ENCODE measurements at places on chromosomes 7 and 10.

DNA sequence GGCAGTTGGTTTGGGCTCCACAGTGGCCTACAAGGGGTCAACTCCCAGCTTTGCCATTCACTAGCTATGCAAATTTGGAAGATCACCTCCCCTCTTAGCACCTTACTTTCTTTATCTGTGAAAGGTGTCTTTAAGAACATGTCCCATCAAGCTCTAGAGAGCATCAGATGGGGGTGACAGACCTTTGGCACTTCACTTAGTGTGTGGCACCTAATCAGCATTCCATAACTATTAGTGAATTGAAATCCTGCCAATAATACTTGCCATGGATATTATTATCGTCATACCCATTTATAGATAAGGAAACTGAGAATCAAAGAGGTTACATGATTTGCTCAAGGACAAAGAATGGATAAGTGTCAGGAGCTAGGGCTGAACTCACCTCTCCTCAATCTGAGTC is 51.9 kb downstream of the PLPP4 start:
- DNase-seq, result no peak

DNA sequence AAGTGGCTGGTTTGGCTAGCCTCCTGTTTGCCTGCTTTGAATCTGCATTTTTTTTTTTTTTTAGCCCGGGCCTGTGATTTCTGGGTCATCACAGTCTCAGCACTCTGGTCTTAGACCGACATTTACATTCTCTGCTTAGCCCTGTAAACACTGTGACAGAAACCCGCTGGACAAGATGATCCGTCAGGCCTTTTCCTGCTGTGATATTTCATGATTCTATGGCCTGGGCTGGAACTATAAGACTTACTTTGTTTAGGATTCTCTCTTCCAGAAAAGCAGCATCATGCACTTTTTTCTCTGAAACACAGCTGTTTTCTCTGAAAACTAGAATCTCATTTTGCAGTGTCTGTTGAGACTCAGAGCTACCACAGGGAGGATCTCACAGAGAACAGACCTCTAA is 705.5 kb downstream of the GRID1 start:
- DNase-seq, result no peak

DNA sequence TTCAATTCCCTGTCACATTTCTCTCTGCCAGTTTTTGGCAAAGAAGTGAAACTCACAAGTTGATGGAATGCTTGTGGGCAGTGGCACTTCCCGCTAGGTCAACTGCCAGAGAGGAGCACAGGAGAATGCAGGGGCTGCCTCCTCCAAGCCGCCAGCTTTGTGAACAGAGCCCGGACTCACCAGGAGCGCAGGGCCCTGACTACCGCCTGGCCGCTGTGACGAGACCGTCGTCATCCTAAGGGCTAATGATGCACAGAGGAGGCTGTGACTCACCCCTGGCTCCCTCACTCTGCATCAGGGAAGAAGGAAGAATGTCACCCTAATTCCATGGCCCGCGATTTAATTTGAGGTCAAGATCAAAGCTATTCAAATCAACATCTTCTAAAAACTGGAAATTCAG is 123.9 kb downstream of the TAX1BP1 start:
- DNase-seq, result no peak

DNA sequence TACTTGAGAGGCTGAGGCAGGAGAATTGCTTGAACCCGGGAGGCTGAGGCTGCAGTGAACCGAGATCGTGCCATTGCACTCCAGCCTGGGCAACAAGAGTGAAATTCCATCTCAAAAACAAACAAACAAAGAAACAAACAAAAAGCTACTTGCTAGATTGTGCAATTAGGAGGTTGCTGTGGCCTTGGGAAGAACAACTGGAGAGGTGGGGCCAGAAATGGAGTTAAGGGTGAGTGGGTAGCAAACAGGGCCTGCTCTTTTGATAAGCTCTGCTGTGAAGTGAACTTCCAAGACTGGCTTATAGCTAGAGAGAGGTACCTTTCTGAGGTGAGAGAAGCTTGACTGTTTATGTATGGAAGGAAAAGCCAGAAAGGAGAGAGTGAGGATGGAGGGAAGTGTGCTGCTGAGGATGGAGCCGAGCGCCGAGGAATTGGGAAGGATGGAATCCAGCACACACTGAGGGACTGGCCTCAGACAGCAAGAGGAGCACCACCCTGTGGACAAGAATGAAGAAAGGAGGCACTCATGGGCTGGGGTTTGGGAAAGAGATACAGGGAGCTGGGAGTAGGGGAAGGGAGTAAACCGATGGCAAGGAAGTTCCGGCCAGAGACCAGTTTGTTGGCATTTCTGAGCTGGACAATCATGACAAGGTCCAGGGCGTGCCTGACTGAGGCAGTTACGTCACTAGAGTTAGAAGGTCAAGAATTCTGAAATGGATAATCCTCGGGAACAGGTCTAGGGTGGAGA is 7.0 kb upstream of the RPEL1 start:
- no peak for DNase-seq

DNA sequence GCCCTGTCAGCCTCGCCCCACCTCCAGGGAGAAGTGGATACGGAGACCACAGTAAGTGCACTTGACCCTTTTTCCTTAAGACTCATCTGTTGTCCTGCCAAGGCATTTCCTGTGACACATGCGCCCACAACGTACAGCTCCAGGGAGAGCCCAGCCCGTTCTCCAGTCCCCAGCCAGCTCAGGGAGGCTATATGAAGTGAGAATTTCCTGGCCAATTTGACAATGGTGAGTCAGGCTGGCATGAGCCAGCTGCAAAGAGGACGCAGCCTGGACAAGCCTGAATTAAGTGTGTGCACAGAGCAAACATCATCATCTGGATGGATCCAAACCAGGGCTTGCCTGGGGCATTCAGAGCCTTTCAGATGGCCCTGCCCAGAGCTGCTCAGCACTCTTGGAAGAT is 244.8 kb downstream of the KCNMA1 start:
- DNase-seq, result no peak

DNA sequence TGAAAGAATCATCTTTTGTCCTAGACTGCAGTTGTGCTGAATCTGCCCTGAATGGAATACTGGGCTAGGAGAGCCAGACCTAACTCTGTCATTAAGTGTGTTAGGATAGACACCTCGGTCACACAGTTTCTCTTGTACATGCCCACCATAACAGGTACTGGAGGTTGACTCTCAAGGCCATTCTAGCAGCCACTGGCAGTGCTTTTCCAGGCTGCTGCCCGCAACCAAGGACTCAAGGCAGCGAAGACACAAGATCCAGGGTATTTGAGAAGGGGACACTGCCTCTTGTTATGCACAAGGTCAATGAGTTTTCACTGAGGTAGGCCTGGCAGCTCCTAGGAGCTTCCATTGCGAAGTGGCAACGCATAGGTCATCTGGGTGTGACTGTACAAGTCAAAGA is 70.6 kb upstream of the ZNF746 start:
- no peak for DNase-seq

- no peak for DNase-seq
Measured at GRCh38 chr7:99737726-99738125, 2.7 kb upstream of the CYP3A7 start.

DNA sequence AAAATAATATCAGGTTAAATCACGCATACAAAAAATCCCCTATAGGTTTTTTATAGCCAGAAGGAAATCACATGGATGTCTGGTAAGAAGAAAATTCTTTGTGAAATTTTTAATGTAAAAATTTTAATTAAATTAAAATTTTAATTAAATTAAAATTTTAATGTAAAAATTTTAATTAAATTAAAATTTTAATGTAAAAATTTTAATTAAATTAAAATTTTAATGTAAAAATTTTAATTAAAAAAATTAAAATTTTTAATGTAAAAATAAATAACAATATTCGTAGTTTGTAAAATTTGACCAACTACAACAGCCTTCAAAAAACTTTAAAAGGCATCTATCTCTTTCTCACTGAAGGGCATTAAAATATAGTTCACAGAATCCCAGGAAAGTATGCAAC is 61.5 kb downstream of the CTTNBP2 start:
- no peak for DNase-seq
